Activated naive CD4-positive, alpha-beta T cell treated with anti-CD3 and anti-CD28 coated beads, Interleukin-2, amount 50 U/mL, for 72 hours (primary cell): ENCODE measurements at places on chromosomes 2 and 18.

DNA sequence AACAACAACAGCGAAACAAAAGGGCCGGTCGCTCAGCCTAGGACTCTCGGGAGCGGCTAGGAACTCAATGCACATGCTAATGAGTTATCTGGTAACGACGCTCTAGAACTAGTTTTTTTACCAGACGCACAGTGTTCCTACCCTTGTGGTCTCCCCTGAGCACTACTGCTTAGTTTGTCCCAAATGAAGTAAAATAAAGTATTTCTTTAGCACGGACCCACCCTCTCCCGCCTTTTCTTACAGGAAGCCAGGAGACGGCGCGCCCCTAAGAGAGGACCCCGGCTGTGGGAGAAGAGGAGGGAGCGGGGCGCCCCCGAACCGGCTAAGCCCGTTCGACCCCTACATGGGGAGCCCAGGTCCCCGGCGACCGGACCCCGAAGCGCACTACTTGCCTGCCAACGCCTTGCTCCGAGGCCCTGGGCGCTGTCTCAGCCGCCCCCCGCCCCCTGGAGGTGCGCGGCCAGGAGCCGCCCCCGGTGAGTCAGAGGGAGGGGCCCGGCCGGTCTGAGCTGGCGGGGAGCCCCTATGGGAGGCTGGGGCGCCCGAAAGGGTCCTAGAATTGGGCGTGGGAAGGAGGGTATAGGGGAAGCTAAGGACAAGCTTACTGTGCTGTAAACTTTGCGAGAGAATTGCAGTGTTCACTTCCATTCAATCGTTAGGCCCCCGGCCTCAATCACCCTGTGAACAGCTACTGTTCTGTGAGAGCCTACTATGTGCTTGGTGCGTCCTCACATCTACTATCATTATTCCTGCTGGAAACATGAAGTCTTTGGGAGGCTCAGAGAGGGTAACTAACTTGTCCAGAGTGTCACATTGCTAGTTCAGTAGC, 3.6 kb upstream of the CAPG start:
- no peak for DNase-seq

DNA sequence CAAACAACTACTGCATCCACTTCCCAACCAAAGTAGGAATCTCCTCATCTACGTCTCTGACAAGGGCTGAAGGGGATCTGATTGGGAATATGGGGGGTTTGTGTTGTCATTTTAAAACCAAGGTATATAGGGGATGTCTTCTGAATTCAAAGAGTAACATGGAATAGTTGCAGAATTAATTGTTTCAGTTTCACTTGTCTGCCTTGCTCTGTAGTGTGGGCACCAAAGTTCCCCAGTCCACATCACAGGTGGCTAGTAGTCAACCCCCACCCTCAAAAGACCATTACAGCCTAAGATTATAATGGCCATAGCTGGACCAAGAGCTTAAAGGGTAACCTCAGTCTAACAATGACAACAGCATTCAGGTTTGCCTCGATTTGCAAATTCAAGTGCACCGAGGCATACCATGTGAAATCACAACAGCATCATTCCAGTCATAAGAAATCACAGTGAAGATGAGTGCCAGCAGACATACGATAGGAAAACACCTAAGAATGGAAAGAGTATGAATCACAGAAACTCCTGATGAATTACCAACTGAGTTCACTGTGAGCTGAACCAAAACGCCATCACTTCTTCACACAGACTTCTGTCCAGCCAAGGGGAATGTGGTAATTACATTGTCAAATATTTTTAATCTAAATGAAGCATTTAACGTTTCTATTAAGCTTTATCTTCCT, 52.4 kb downstream of the MYO5B start:
- no peak for DNase-seq

- no peak for DNase-seq
Observed at GRCh38 chr2:59713577-59713976, 839.9 kb downstream of the BCL11A start.

DNA sequence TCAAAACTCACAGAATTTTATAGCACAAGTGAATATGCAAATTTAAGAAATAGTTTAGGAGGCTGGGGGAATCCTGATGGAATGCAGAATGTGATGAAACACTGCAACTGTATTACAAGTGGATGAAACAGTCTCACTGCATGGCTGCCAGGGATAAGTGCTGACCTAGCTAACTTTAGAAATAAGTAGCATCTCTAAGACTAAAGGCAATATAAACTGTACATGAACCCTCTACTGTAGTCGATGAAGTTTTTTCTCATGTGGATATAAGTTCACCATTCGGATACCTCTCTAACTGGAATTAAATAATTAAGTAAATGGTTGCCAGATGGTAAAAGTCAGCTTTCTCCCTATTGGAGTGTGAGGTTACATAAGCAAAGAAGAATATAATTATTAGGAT, 777.8 kb upstream of the RAB6C start:
- no peak for DNase-seq

- DNase-seq = no peak
Observed at GRCh38 chr18:62464266-62464665, 58.6 kb upstream of the ZCCHC2 start.

GRCh38 chr2:211093743-211094303, 537.4 kb downstream of the CPS1 start:
- no peak for DNase-seq

GRCh38 chr18:37935086-37935485, 369.5 kb upstream of the CELF4 start:
- DNase-seq = no peak

DNA sequence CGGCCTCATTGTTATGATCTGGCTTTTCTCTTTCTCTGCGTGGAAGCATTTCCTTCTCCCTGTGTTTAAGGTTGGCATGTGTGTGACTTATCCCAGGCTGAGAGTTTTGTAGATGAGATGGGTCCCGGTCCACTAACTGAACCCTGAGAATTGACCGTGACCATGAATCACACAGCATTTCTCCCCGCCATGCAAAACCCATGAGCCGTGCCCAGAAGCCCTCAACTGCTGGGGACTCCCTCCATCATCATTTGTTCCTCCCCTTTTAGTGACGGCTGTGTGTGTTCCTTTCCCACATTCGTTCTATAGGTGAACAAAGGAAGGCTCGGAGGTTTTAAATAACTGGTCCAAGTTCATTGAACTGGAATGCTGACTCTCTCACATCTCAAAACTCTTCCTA, 30.1 kb upstream of the TXNDC2 start:
- no peak for DNase-seq

DNA sequence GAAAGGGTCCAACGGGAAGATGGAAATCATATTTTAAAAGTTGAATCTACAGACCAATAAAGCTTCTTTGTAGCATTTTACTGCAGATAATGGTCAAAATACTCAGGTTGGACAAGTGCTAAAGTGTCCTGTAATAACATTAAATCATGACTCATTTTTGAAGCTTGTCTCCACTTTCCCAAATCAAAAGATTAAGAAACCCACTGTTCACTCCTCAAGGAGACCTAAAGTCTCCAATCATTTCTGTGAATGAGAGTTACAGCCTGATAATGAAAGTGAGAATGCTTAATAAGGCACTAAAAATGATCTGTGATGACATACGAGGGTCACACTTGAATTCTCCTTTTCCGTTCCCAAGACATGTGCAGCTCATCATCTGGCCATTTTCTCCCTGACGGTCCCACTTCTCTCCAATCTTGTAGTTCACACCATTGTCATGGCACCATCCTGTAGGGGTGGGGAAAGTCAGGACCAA, 53.4 kb downstream of the ATIC start:
- no peak for DNase-seq

GRCh38 chr18:56443166-56443907, 195.1 kb downstream of the TXNL1 start:
- DNase-seq = no peak

- DNase-seq = peak; percentile 21
Observed at GRCh38 chr2:236164201-236164924, 3.8 kb downstream of the GBX2 start.

GRCh38 chr2:207640661-207641060, 15.5 kb upstream of the METTL21A start:
- DNase-seq = no peak

GRCh38 chr2:103448495-103448894, 686.7 kb downstream of the TMEM182 start:
- DNase-seq = no peak

GRCh38 chr2:217790681-217791392, 212.0 kb downstream of the TNS1 start:
- peak; percentile 2 for DNase-seq

DNA sequence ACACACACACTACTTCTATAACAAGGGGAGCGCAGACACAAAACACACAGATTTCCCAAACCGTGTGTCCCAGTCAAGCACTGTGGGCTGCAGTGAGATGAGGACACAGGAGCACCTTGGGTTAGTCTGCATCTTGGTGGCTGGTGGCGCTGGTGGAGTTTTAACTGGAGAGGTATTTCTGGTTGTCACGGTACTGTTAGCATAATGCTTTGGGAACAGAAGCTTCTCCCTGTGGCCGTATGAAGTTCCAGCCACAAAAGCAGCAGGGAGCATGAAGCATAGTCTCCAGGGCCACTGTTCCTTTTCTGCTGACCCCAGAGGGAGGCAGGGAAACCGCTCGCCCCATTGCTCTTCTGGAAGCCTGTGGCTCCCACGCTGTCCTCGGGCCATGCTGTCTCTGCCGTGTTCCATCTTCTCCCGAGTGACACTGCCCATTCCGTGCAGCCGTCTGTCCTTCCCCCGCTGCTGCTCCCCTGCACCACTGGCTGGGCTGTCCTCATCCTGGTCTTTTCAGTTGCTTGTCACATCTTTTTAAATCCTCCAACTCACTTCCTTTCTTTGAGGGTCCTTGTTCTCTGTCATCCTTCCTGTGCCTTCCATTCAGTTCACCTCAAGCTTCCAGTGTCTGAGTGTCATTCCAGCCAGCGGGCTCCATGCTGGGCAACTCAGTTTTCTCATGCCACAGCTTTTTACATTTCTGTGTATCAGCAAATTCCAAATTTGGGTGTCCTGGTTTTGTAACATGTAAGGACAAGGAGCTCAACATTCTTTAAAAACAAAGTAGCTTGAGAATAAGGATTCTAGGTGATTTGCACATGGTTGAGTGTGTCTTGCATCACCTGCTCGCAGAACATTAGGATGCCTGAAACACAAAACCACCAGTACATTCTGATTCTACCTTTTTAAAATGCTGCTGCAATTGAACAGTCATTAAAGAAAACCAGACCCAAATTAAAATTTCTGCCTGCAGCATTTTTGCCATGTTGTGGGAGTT, 125.0 kb downstream of the MTCL1 start:
- no peak for DNase-seq

- no peak for DNase-seq
Observed at GRCh38 chr2:173077506-173078177, 2.0 kb downstream of the MAP3K20 start.

GRCh38 chr2:55772109-55772980, 78.7 kb upstream of the PNPT1 start:
- DNase-seq = no peak

GRCh38 chr2:127641846-127642507, 4.0 kb upstream of the GPR17 start:
- no peak for DNase-seq

GRCh38 chr18:42745171-42745570, 370.3 kb downstream of the RIT2 start:
- DNase-seq = no peak

DNA sequence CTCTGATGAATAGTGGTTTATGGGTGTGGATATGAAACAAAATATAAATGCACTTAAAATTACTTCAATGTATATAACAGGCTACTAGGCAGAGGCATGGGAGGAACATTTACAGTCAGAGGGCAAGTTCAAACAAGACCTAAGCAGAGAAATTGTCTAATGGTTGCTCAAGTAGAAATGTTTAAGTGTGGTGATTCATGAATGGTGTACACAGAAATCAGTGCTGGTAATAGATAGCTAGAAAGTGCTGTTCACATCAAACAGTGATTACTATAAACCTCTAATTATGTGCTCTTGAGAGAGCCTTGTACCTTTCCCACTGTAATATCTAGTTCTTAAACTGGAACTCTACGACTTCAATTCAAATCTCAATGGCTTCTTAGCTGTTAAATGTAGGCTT, 485.1 kb downstream of the NRXN1 start:
- no peak for DNase-seq

- DNase-seq = no peak
Observed at GRCh38 chr2:83823229-83823628, 635.9 kb downstream of the SUCLG1 start.

GRCh38 chr2:241772063-241772499, 4.5 kb upstream of the GAL3ST2 start:
- DNase-seq = no peak

- DNase-seq = no peak
Observed at GRCh38 chr18:5558851-5559250, 15.1 kb upstream of the EPB41L3 start.

DNA sequence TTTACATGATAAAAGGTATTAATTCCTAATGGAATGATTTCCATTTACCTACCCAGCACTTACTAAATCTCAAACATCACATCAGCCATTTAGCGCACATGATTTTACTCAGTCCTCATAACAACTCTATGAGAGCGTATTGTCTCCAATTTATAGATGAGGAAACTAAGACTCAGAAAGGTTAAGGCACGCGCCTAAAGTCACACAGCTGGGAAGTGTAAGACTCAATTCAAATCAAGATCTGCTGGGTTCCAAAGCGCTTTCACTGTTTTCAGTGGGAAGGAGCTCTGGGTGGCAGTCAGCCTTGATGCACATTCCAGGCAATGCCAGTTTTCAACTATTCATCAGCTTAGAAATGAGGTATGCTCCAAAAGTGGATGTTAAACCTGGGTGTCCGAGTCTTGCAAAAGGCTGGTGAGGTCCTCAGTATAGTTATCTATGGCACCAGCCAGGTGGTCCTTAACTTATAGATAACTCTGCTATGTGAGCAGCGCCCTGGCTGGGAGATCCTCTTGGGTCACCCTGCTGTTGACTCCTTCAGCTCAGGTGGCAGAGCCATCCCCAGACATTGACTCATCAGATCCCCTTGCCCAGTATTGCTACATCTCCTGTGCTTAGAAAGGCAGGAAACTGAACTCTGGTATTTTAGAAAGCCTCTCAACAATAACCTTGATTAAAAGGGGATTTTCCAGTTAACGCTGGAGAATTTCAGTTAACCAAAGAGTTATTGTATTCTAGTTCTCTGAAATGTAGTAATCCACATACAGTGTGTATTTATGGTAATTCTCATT, 47.1 kb downstream of the SLC4A1AP start:
- DNase-seq = no peak

DNA sequence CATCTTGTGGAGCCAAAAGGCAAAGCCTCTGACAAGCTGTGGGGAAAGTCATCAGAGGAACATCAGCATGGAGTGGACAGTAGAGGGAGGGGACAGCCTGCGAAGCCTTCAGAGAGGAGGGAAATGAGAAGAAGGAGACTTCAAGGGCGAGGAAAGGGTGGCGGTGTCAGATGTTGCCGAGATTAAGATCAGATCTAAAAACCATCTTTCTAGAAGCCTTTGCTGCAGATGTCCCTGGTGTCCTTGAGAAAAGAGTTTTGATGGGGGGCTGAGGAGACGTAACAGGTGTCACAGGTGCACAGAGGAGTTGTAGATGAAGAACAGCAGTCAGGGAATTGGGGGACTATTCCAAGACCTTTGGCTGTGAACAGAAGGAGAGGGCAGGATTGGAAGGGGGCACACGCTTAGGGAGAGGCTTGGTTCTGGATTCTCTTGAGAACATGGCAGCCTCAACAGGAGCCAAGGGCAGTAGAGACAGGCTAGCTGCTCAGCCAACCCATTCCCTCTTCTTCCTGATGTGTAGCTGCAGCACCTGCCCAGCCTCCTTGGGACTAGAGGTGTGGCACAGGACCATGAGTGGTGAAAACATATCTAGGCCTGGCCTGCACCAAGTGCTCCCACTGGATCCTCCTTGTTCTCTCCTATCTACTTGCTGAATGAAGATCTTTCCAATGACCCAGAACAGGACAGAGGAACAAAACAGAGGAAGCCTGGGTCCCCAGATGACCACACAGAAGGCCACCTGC, 22.7 kb upstream of the NCL start:
- no peak for DNase-seq
